ENCODE measurements at places on chromosomes 2 and 18.
A peak's percentile ranks its signal among the peaks of the same experiment; 100 is the strongest.

DNA sequence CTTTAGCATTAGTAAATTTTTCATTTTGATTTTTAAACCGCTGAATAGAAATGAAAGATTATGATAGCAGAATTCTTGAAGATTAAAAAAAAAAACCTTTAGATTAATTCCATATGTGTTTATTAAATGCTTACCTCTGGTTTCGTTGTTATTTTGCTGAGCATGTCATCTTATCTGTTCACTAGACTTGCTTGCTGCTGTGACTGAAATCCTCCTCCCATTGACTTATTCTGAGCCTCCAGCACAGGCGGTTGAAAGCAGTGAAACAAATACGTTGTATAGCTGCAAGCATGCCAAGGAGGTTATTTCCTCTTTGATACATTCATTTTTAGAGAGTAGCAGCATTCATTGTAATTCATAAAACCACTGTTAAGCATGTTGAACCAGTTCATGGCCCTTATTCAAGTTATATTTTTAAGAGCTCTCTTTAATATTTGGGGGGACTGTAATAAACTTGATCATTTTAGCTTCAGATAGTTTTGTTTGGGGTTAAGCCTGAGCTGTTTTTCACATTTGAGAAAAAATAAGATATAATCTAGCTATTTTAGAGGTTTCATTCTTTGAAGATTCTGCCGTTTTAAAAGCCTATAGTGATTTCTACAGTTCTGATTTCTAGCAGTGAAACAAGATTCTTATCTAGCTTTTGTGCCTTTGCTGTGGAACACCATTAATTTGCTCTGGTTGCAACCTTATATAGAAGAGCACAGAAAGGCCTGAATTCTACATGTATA is at the start of gene HTR2B:
HTR2B (minus strand) TSS at position 205 of the 731 bp plus-strand sequence. CDS start 1,278 bp downstream, outside the sequence.
- DNase-seq: no peak

- no peak for DNase-seq
Observed at GRCh38 chr2:127783101-127783500, 27.9 kb downstream of the WDR33 start.

DNA sequence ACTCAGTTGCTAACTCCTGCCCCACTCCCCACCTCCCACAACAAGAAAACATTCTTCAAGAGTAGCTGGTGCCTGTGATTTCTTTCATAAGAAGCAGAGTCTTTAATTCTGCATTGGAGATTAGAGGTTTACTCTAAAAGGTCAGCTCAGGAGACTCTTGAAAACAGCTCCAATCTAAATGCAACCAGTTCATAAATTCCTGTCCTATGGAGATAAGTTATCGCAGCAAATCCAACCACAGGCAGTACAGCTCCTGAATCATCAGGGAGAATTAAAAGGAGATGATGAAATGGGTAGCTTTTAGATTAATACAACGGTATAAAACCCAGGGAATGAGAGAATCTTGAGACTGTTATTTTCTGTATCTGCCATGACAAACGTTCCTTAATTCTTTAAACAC is 130.7 kb downstream of the SOCS6 start:
- no peak for DNase-seq

- no peak for DNase-seq
Observed at GRCh38 chr2:141455211-141455826, 675.5 kb downstream of the LRP1B start.

DNA sequence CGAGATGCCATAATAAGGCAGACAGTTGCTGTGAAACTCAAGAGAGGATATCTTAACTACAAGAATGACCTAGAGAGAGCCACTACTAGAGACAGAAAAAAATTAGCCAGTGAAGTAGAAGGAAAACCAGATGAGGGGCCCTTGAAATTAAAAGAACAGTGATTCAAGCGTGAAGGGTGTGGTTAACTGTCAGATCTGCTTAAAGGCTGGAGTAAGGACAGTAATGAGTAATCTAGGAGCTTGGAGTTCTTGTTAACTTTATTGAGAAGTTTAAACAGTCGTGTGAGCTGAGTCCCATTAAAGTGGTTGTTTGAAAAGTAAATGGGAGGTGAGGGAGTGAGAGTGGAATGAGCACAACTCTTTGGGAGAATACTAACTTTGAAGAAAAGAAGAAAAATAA is 21.3 kb downstream of the PIGN start:
- no peak for DNase-seq

- no peak for DNase-seq
Observed at GRCh38 chr18:46356278-46357033, 252.3 kb downstream of the HAUS1 start.

- DNase-seq: no peak
Observed at GRCh38 chr2:156065912-156066311, 266.6 kb downstream of the NR4A2 start.

- no peak for DNase-seq
Observed at GRCh38 chr2:241073166-241074064, 28.7 kb downstream of the MTERF4 start.

DNA sequence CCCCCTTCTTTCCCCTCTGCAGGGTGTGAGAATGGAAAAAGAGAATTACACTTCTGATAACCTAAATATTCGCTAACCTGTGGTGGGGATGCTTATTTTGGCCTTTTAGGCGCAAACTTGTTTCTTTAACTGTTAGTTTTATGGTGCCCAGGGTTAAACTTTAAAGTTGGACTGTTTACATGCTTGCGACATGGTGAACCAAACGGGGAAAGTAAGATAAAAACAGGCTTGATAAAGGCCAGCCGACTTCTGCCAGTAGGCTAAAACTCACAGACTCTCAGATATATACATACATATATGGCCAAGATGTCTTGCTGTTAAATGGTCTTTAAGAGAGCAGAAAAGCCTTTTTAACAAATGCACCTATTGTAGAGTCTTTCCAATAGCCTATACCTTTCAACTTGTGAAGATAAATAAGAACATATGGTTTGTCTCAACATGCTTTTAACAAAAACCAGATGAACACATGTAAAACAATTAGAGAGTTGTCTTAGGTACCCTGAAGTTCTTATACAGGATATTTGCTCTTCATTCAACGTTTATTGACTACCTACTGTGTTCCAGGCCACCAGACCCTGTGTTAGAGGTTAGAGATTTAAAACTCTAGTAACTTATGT is 29.0 kb downstream of the PRKCE start:
- DNase-seq: no peak

DNA sequence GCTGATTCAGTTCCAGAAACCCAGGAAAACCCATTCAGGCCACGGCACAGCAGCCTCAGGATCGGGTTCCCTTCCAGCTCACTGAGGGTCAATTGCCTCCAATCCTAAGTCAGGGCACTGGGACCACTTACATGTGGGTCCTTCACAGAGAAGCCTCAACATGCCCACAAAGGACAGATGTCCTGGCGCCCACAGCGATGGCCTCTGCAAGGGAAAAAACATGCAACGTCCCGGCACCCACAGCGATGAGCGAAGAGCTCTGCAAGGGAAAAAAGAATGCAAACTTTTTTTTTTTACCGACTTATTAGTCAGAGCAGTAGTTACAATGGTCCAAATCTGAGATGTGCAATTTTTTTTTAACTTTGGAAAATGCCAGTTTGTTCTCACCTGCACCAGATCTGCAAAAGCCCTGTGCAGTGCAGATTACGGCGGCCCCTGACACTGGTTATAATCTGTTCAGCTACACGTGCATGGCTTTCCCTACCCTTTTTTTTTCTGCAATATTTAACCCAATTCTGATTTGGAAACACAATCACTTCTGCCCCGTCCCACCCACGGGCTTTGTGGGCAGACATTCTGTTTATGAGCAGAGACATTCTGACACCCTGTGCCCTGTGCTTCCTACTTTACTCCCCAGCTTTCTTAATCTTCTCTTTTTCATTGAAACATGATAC is 159.3 kb upstream of the SALL3 start:
- DNase-seq: no peak

DNA sequence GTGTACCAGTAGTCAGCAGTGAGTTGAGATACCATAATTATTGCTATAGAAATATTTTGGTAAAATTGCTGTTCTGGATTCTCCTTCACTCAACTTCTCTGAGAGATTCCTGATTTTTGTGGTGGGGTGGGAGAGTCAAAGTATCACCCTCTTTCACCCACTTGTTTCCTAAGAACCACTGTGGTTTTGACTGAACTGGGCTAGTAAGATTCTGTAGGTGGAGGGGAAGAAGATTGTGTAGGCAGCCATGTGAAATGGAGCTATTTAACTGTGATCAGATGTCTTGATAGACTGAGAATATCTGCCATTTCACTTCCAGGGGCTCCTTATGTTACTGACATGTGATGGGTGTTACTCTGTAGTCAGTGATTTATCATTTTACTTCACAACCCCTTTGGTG is 45.3 kb downstream of the BIRC6 start:
- DNase-seq: no peak

- DNase-seq: no peak
Observed at GRCh38 chr2:12774395-12774727, 57.6 kb downstream of the TRIB2 start.

DNA sequence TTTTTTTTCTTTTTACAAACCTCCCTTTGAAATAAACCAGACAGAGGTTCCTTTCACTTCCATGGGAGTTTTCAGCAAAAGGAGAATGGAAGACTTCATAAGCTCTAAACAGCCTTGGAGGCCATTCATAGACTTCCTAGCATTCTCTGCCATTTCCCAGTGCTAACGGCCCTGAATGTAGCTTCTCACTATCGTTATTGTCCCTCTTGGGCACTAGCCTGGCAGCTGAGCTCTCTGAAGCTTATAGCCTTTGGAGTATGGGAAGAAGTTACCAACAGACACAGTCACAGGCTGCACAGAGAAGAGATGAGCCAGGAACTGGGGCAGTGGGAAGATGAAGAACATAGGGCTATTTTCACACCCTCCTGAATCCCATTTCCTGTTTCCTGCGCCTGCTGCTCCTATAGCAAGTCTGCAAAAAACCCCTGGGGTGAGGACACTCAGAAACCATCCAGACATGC is 29.1 kb upstream of the EPC2 start:
- no peak for DNase-seq

GRCh38 chr2:208982831-208983230 is 441.0 kb upstream of the MAP2 start:
- no peak for DNase-seq

- no peak for DNase-seq
Observed at GRCh38 chr2:43333656-43334144, 107.3 kb upstream of the ZFP36L2 start.

GRCh38 chr2:140577453-140577852 is 1553.4 kb downstream of the LRP1B start:
- DNase-seq: no peak

GRCh38 chr2:106106622-106107508 is 87.2 kb downstream of the UXS1 start:
- no peak for DNase-seq

DNA sequence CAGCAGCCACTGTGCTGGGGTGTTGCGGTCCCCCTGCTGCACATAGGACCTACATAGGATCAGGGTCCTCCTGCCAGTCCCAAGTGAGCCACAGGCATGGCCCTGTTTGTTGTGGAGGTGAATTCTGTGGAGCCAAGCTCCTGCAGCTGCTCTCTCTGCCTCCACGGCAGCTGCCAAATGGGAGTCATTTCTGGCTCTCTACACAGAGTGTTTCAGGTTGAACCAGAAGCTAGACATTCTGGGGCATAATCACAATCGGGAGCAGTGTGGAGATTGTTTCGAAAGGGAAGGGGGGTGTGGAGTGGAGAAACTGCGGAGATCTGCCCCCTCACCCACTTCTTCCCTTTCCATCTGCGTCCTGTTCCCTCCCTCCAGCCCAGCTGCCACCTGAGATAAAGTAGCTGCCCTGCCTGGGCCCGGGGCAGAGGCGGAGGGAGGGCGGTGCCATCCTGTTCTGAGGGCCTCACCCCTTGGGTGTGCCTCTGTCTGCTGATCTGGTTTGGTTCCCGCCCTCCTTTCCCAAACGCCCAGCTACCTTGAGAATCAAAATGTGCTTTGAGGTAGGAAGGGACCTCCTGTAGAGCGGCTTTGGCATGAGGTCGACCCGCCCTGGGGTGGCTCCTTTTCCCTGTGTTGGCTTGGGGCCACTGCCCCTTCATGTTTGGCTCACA is 139.4 kb downstream of the WDSUB1 start:
- no peak for DNase-seq

DNA sequence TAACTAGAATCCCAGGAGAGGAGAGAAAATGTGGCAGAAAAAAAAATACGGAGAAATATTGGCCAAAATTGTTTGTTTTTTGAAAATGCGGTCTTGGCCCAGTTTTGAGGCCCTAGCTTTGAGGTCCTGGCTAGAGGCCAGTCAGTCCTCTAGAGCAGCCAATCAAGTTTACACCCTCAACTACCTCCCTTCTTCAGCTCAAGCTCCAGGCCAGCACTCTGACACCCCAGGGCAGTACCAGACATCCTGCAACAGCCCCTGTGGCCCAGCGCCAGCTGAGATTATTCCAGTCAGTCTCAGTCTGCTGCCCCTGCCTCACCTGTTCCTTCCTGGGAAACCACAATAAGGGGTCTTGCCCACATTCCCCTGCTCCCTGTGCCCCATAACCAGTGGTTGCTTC is 107.7 kb downstream of the UGGT1 start:
- no peak for DNase-seq

GRCh38 chr2:36479406-36479805 is 118.6 kb downstream of the FEZ2 start:
- DNase-seq: no peak

- DNase-seq: no peak
Observed at GRCh38 chr2:191646163-191646902, 31.6 kb upstream of the NABP1 start.

- DNase-seq: no peak
Observed at GRCh38 chr2:111117598-111118480, 2.9 kb upstream of the BCL2L11 start.

DNA sequence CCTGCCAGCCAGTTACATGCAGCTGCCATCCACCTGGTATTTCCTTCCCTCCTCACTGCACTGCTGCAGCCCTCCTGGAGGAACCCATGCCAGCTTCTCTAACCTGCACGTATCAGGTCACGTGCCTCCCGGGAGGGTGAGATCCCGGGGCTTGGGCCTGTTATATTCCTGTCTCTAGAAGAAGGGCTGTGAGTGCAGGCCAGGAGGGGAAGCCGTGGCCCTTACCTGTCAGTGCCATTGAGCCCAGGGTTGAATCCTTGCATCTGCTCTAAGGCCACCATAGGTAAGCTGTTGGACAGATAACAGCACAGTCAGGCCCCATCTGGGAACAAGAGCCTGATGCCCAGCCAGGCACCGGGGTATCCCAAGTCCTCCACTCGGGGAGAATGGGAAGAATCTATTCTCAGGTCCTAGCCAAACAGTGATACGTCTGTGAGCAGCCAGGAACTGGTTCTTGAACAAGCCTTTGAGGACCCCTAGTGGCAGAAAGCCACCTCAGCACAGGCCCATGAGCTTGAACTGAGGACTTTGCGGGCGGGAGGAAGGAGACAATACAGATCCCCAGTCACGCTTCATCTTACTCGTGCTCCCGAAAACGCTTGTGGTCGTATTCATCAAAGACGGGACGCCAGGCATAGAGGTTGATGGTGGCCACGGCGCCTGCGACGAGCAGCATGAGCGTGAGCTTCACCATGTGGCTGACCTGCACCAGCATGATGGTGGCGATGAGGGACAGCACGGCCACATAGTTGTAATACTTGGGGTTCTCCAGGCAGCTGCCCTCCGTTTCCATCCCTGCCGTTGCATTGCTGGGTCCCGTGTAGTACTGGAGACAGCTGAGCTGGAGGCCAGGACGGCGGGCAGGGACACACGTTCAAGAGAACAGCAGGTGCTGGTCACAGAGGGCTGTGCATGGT is 34.4 kb downstream of the CENPO start:
- peak; percentile 75 for DNase-seq

Measured in NCI-H2107 (cell line).